ENCODE measurements at places on chromosomes 7 and 10.

DNA sequence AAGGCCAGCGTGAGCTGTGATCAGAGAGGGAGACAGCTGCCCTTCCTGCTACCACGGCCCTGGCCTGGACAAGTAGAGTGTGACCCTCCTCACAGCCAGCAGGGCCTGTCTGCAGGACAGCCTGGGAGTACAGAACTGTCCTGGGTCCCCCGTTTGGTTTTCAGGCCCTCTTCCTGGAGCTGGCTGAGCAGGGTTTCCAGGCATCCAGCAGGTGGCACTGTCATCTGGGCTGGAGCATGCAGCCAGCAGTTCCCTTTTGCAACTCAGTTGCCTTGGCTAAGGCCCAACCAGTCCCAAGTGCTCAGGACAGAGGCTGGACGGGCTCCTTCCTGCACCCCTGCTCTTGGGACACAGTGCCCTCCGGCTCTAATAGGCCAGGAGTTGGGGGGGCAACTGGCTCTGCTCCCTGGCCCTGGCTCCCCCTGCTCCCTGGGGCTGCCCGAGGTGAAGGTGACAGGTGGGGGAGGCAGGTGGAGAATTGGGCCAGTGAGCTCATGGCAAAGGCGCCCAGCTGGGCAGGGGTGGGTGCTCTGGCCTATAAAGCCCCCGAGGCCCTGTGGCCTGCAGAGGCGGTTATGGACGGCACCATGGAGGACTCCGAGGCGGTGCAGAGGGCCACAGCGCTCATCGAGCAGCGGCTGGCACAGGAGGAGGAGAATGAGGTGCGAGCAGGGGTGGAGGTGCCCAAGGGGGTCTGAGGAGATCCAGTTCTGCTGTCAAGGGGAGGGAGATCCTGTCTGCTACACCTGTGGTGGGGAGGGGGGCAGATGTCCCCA is at the start of gene ANKRD2:
TSS of gene ANKRD2 (plus strand) at position 566 of the 776 bp plus-strand sequence. CDS start at position 576, 10 bp downstream.
- DNase-seq, result no peak

DNA sequence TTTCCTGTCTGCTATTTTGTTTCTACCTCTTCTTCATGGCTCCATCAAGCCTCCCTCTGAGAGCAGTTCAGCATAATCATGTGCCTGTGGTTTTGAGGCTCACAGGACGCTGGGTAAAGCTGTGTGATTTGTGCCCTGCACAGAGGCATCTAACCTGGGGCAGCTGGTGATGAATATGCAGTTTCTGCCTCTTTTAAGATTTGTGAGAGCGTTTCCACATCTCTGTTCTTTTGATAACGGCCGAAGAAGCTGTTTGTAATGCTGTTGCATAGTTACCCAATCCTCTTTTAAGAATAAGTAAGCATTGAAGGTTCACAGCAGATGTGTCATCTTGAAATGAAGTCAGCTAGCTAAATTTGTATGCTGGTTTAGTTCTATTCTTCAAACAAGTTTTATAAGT is 45.2 kb downstream of the PNLIPRP3 start:
- no peak for DNase-seq

- no peak for DNase-seq
Observed at GRCh38 chr10:110612629-110613028, 31.5 kb upstream of the RBM20 start.

DNA sequence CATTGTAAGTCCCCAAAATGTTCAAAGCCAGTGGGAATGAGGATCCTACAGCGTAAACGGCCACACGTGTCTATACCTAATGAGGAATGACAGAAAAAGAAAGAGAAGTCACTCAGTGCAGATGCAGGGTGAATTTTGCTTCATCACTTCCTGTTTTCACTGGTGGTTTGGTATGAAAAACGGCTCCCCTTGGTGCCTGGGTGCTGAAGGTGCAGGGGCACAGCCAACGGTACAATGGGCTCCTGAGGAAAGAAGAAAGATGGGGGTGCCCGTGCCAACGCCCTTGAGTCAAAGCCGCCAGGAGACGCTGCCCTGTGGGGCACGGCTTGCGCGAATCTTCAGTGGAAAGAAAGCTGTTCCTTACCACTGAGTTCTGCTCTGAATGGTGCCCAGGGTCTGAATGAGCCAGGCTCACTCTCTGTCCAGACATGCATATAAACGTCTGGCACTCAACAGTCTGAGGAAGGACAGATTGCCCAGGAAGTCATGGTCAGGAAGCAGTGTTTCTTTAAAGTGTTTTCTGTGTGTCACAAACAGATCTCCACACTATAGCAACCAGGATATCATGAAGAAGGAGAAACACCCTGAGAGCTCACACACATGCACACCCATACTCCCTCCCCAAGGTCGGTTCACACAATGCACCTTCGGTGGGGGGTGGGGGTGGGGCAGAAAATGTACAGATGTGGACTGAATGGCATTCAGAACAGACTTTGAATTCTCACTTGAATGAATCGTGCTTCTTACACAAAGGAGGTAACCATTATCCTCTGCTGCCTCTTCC is 105.8 kb downstream of the ELMO1 start:
- no peak for DNase-seq

- DNase-seq, result no peak
Observed at GRCh38 chr7:24346129-24346528, 62.1 kb downstream of the NPY start.

GRCh38 chr7:129870668-129871067 is 82.1 kb downstream of the UBE2H start:
- DNase-seq, result no peak

- no peak for DNase-seq
Observed at GRCh38 chr10:62614389-62615157, 189.9 kb upstream of the ADO start.

- DNase-seq, result peak; percentile 35
Observed at GRCh38 chr10:103859161-103860086, 4.0 kb upstream of the SH3PXD2A start.

DNA sequence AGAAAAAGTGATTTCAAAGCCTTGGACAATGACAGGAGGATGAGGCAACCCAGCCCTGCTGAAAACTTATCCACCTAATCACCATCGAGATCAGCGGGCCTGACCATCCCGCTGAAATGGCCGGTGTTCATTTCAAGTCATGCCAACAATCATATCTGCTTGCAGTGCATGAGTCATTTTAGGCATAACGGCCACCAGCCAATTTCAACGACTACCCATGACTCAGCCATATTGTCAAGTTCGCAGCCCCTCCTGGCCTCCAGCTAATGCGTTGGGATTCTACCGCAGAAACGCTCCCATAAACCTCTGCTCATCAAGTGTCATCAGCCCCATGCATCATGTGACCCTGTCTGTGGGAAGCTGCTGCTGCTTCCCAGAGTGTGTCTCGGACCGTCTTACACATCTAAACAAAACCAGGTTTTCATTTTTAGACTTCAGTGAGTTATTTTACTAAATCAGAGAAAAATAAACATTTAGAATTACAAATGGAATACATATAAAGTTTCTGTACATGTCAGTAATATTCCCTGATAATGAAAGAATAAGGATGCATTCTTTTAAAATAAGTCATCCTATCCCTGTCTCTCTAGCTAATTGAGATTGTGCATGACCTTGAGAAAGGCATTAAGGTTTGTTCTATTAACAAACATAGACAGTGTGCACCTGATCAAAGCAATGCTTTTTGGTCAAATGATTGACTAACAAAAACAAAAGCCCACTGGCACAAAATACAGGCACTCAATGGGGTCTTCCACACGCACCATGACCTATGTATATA is 188.9 kb downstream of the ADAM12 start:
- no peak for DNase-seq

DNA sequence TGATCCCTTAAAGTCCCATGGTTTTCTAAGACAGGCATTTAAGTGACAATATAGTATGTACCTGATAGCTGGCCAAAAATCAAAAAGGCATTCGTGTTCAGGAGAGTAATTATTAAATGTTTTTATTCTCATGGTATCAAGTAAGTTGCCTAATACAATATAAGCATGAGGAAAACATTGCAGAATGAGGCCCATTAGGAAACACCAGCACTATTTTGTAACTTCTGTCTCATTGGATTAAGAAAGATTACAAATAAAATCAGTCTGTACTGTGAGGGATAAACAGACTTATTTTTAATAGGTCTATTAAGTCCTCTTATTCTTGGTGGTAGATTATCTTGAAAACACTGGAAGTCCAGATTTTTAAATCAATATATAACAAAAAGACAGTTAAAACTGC is 110.1 kb downstream of the SNX13 start:
- no peak for DNase-seq

GRCh38 chr10:63964406-63964805 is 443.2 kb downstream of the REEP3 start:
- DNase-seq, result no peak

DNA sequence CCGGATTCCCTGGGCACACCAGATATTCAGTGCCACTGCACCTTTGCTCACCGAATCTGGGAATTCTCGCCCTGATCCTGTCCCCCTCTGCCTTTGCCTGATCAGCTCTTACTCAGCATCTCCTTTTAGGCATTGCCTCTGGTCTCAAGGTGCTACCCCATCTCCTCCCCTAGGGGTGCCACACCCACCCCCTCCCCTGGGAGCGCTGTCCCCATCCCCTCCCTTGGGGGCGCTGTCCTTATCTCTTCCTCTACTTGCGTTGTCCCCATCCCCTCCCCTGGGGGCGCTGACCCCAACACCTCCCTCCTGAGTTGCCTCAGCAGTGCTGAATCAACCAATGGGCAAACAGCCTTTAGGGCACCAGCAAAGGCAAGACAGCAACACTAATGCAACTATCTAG is 686.9 kb upstream of the FOXK1 start:
- no peak for DNase-seq

DNA sequence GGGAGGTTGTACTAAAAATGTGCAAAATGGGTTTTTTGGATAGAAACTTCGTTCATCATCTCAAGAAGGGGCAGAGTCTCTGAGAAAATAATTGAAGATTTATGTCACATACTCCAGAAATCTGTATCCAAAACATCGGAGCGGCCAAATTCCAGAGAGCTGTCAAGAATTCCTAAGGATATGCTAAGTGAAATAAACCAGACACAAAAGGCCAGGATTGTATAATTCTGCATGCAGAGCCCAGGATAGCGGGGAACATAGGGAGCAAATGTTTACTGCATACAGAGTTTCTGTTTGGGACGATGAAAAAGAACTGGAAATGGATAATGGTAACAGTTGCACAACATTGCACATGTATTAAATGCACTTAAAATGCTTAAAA is 224.2 kb upstream of the AUTS2 start:
- no peak for DNase-seq

GRCh38 chr7:133059263-133059662 is 22.6 kb downstream of the CHCHD3 start:
- no peak for DNase-seq

DNA sequence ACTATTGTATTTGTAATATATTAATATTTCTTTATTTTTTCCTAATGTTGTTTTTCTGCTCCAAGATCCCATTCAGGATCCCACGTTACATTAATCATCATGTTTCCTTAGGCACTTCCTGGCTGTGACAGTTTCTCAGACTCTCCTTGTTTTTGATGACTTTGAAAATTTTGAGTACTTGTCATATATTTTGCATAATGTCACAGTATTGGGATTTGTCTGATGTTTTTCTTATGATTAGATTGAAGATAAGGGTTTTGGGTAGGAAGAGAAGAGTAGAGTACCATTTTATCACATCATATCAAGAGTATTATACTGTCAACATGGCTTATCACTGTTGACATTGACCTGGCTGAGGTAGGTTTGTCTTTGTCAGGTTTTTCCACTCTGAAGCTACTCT is 146.3 kb upstream of the TPK1 start:
- no peak for DNase-seq

Measured in NCI-H1105 treated with DMSO at 0.1 percent for 48 hours (cell line).